ENCODE measurements at places on chromosomes 3 and 15. TPM values are rescaled to one million over a fixed set of nuclear protein-coding genes. Genes with fewer than 3 reads are reported as not detected.

Gene CFAP44
- total RNA-seq, result 4.8 TPM

Gene DZIP3
- 9.0 TPM for total RNA-seq

Gene CBLB
- total RNA-seq, result 12.9 TPM

Gene GOLGA8J
- total RNA-seq, result not detected

Gene ECE2
- total RNA-seq, result not detected

Gene POC1A
- 21.6 TPM for total RNA-seq

Gene NOX5
- 0.11 TPM for total RNA-seq

Gene PRR20G
- total RNA-seq, result not detected

Gene GP5
- total RNA-seq, result not detected

Gene ADPRH
- total RNA-seq, result 2.0 TPM

Gene RETNLB
- not detected for total RNA-seq

Gene STRIT1
- total RNA-seq, result not detected

Gene CHRNA7
- 0.30 TPM for total RNA-seq

Gene UBAP1L
- 0.93 TPM for total RNA-seq
